ENCODE measurements at places on chromosomes 2 and 18.

- peak; percentile 51 for DNase-seq
Measured at GRCh38 chr2:70084973-70085710, 2.1 kb upstream of the PCBP1 start.

GRCh38 chr2:65710779-65711295 is 278.4 kb upstream of the SPRED2 start:
- DNase-seq = no peak

- DNase-seq = no peak
Measured at GRCh38 chr2:239549711-239550255, 149.0 kb upstream of the HDAC4 start.

DNA sequence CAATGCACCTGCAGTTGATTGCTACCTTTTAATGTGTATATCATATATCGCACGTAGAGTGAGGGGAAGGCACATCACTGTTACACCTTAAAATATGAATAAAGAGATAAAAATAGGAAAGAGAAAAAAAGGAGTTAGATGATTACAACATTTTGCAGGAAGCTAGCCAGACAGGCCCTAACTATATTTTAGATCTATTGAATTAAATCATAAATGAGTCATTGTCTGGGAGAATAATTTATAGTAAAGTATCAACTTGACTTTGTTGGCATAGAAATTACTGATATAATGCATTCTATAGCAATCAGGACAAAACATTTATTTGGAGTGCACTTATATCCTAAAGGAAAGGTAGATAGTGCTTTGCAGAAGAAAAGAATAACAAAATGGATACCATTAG is 384.9 kb upstream of the NXPH2 start:
- no peak for DNase-seq

DNA sequence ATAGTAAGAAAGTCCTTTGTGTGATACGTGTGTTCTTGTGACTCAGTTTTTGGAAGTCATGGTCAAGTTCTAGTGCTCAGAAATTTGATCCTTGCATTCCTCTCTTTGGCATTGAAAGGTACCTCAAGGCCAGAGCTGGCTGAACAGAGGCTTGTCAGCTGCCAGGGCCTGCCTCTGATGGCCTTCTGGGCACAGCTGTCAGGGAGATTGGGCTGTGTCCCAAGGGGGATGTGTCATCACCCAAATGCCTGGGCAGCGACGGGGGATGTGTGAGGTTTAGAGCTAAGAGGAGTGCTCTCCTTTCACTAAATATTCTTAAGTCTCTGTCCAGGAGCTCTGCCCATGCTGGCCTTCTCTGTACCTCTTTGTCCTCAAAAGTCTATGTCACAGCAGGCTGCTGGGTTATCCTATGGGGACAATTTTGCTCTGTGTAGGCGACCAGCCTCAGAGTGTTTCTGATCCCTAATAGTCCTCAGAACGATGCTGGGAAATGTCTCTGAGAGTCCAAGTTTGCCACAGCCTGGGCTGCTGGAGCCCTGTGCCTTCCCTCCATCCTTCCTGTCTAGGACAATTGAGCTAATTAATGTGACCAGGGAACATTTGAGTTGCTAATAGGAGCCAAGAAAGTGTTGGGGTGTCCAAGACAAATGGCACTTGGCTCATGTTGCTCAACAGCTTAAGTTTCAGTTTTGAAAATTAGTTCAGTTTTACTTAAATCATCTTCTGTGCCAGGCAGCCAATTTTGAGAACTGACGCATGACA is 115.4 kb upstream of the ZNF521 start:
- no peak for DNase-seq

DNA sequence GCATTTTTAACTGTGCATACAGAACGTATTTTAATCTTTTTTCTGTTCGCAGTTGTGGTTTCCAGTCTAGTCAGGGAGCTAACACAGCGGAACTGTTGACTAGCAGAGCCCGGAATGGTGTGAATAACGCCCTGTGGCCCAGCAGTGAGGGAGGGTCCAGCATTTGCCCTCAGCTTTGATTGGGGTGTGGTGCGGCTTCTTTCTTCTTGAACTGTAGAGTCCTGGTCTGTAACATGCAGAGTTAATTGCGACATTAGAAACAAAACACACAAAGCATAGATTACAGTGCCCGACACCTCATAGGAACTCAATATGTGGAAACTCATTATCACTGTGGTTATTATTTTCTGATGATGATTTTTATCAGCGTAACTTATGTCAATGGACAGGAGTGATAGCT is 253.6 kb downstream of the SOX11 start:
- no peak for DNase-seq

GRCh38 chr2:3712831-3713503 is 9.6 kb downstream of the DCDC2C start:
- DNase-seq = no peak

- no peak for DNase-seq
Measured at GRCh38 chr2:66495788-66496640, 61.1 kb downstream of the MEIS1 start.

DNA sequence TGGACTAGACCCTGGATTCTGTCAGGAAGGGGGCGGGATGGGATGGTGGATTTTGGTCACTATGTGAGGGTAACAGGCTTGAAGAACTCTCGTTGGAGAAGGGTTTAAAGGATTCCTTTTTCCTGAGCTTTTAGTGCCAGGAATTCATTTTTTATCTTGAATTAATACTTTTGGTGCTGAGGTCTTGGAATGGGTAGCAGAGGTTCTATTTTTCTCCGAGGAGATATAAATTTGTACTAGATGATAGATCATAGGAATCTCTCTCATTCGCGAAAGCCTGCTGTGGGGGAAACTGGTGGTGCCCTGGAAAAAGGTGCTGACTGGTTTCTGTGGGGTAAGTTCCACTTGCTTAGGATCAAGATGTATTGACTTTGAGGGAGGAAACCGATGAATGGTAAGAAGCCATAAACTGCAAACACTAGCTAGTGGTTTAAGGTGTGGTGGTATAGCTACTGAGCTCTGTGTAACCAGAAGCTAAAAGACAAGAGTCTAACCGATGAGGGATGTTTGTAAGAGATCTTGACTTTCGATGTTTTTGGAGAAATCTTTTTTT is 706 bp downstream of the AGPS start:
- no peak for DNase-seq

Data from NCI-H1417 treated with DMSO at 0.1 percent for 48 hours (cell line).